Fibroblast of the aortic adventitia (primary cell): ENCODE measurements at places on chromosomes 4 and X. TPM values are rescaled to one million over a fixed set of nuclear protein-coding genes. Genes with fewer than 3 reads are reported as not detected.
A peak's percentile ranks its signal among the peaks of the same experiment; 100 is the strongest.

DNA sequence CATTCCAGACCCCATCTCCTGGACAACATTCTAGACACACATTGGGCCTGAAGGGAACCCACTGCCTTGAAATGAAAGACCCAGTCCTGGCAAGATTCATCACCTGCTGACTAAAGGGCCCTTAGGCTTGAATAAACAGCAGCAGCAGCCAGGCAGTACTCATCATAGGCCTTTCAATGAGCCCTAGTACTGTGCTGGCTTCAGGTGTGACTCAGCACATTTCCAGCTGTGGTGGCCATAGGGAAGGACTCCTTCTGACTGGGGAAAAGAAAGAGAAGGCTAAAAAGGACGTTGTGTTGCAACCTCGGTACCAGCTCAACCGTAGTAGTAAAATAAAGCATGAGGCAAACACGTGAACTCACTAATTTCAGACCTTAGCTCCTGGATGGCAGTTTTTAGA, 344.0 kb downstream of the ACTRT1 start:
- no peak for DNase-seq

DNA sequence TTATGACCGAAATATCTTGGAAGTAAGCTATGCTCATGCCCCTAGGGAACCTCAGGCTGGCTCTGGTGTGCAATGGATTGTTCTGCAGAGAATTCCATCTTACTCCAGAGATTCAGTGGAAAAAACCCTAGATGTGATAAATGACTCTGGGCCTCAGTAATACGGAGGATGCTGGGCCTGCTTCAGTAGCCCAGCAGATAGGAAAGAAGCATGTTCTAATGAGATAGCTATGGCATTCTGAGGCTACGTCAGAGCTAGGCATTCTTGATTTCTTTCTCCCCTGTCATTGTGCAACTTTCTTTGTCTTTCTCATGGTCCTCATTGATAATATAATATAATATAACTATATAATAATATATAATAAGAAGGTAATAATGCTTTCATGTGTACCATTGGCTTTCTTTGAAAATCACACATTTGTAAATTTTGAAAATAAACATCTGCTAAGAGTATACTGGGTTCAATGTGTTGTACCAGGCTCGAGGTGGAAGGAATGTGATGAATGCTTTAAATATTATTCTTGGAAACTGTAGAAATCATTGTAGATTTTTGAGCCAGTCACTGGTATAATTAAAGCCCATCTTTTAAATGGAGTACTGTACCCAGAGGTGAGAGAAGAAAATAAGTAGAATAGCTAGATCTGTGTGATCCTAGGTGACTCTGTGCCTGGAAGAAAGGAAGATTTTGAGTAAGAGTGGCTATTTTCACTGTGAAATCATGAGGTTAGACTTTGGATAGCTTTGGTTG, 152.0 kb downstream of the IL15 start:
- DNase-seq, result peak; percentile 81

- peak; percentile 51 for DNase-seq
Measured at GRCh38 chr4:52001616-52002015, 18.5 kb downstream of the LRRC66 start.

DNA sequence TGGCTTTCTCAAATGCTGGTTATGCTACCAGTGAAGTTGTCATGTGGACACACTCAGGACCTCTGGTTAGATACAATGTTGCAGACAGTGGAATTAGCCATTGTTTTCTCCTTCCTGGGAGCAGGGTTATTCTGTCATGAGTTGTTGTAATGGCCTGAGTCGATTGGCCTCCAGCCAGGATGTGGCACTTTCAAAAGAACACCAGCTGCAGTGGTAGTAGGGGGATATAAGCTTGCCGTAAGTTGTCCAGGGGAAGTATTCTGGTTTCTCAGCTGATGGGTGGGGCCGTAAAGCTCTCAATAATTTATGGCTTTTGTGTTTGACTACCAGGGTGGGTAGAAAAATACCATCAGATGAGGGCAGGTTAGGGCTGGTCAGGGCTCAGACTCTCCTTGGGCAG, 697.5 kb upstream of the GNPDA2 start:
- DNase-seq, result no peak

DNA sequence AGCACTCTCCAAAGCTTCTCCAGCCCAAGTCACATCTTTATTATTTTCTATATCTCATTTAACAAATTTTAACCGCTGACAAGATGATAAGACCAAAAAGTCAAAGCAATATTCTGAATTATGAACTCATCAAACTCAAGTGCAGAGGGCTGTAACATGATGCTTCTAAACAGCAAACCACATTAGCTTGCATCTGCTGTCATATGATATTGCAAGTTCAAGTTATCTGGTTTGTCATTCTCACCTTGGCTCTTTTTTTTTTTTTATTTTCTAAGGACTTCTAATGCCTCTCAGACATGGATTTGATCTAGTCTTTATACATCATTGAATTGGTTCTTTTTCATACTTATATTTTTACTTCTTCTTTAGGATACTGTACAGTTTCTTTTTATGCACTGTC, 93.4 kb downstream of the SLC10A7 start:
- DNase-seq, result no peak

- DNase-seq, result peak; percentile 86
Measured at GRCh38 chr4:19831644-19832285, 419.9 kb upstream of the SLIT2 start.

DNA sequence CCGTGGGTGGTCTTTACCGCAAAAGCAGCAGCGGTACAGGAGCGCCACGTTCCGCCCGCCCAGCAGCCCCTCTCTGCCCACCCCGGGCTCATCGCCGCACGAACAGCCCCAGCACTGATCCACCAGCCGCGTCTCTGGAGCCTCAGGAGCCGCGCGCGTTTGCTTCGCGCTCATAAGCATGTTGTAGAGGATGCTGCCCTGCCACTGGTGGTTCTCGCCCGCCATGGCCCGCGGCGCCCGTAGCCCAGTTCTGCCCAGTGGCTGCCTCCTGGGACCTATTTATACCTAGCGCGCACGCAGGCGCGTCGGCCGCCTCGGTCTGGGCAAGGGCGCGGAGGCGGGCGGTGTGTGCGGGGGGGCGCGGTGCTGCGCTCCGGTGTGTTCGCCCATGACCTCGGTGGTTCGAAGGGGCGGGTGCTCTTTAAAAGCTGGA, at the start of gene NR0B1:
Gene NR0B1, minus strand, starts transcription at position 252 of the 433 bp plus-strand sequence. Its CDS starts 27 bp downstream, at position 225.
- no peak for DNase-seq

GRCh38 chr4:154160519-154161301, 330.9 kb downstream of the DCHS2 start:
- DNase-seq, result peak; percentile 59

Gene DDIT4L
- 10.8 and 17.7 TPM in 2 replicates for total RNA-seq

Gene GNRHR
- not detected in 2 replicates for total RNA-seq

GRCh38 chrX:110156167-110156754, 153.3 kb downstream of the TMEM164 start:
- peak; percentile 36 for DNase-seq

- DNase-seq, result peak; percentile 34
Measured at GRCh38 chr4:26613237-26613636, 29.4 kb downstream of the TBC1D19 start.

Gene YY2
- 0.16 and 2.4 TPM in 2 replicates for total RNA-seq

GRCh38 chr4:73066445-73066844, 3.1 kb downstream of the COX18 start:
- DNase-seq, result no peak
